NT2/D1 (cell line): ENCODE measurements at places on chromosomes 2 and 18.

DNA sequence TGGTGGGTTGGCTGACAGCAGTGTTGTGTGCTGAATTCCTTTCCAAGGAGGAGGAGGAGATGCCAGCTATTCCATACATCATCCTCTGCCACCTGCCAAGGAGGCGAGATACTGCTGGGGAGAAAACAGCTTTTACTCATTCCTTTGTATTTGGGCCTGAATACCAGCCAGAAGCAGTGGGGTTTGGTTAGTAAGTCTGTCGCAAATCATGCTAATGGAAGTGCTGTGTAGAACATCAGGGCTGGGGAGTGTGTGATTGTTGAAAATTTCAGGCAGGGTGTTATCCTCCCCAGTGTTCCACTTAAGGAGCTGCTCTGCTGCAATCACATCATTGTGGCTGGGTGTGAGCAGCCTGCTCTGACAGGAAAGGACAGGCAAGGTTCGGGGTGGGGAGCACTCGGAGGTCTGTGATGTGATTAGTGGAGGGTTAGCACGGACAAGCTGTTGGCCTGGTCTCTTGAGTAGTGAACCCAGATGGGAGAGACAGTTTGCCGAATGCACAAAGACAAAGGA, 128.2 kb upstream of the DLX2 start:
- no peak for DNase-seq

DNA sequence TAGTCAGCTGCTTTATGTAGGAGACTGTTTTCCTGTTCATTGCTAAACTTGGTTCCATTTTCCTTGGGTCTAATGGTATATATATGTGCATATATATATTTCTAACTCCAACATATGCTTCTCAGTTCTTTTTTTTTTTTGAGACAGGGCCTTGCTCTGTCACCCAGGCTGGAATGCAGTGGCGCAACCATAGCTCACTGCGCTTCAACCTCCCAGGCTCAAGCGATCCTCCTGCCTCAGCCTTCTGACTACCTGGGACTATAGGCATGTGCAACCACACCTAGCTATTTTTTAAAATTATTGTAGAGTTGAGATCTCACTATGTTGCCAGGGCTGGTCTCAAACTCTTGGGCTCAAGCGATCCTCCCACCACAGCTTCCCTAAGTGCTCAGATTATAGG, 22.1 kb downstream of the STPG4 start:
- DNase-seq: no peak

- no peak for DNase-seq
These were observed 77.1 kb downstream of the SPATS2L start for GRCh38 chr2:200383380-200384110.

DNA sequence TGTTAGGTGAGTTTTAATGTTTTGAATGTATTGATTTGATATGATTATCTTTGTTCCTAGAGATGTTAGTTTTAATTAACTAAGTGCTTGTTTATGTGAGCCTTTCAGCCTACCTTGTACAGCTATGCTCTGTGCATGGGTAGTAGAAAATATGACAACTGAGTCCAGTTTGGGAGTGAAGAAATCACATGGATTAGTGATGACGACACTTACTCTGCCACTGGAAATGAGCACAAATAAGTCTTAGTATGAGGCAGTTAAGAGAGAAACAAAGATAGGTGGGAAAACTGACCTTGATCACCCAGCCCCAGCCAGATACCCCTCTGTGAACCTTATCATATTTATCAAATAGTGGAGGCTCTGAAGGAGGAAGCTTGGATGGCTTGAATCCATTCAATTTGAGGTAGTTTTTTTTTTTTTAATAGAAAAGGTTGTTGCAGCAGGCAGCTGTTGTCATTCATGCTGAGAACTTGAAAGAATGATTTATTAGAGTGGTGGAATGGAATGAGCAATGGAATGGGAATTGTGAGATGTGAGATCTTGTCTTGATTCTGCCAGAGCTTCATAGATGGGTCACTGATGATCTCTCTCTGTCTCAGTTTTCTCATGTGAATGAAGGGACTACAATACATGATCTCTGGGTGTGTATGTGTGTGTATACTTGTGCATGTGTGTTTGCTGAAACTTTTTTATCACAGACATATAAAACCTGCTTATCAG, 96.4 kb downstream of the MAP3K20 start:
- no peak for DNase-seq

DNA sequence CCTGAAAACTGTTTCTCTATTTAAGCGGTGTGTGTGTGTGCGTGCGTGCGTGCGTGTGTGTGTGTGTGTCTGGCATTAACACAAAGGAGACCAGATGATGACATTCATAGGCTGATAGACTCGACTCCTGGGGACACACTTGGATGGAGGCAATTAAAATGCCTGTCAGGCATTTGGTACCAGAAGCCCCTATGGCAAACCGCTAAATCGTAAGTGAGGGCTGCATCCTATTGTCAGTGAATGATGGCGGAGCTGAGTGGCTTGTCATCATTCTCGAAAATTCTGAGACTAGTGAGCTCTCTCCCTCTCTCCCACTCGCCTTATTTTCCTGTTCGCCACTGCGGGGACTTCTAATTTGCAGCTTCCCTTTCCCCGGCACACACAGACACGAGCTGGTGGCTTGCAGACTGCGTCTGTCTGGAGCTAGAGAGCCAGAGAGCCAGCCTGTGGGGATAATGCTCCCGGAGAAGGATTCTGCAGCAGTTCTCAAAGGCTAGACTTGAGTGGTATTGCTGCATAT, 155.4 kb downstream of the MAP2 start:
- no peak for DNase-seq

- no peak for DNase-seq
These were observed 4.4 kb upstream of the SIGLEC15 start for GRCh38 chr18:45821026-45821425.

GRCh38 chr2:97754690-97755346, 41.4 kb downstream of the ZAP70 start:
- no peak for DNase-seq

DNA sequence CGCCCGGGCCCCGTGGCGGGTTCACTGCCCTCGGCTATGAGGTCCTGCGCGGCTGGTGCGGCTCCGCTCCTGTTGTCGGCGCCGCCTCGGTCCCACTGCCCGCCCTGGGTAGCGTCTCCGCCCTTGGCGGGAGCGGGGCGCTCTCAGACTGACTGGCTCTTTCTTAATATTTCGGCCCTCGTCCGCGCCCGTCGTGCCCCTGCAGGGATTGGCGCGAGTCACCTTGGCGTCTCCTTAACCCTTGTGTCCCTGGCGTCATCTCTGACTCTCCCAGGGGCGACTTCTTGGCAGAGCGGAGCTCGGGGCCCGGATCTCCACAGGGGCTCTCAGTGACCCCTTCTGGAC, 1.3 kb downstream of the PTMA start:
- DNase-seq: no peak

DNA sequence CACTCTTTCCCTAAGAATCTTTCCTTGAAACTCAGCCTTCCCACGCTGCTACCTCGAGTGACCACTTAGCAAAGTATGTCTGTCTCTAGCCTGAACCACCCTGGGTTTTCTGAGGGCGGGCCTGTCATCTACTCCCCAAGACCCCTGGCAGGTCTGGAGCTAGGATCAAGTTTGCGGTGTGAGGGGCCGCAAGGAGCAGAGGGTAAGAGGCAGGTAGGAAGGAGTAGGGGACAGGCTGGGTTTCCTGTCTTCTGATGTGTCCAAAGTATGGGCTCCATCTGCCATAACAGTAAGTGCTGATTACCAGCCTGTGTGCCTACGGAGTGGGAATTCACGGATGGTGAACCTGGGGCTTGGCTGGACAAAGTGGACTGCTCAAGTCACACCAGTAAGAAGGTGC, 25.4 kb downstream of the ZFP36L2 start:
- DNase-seq: no peak

DNA sequence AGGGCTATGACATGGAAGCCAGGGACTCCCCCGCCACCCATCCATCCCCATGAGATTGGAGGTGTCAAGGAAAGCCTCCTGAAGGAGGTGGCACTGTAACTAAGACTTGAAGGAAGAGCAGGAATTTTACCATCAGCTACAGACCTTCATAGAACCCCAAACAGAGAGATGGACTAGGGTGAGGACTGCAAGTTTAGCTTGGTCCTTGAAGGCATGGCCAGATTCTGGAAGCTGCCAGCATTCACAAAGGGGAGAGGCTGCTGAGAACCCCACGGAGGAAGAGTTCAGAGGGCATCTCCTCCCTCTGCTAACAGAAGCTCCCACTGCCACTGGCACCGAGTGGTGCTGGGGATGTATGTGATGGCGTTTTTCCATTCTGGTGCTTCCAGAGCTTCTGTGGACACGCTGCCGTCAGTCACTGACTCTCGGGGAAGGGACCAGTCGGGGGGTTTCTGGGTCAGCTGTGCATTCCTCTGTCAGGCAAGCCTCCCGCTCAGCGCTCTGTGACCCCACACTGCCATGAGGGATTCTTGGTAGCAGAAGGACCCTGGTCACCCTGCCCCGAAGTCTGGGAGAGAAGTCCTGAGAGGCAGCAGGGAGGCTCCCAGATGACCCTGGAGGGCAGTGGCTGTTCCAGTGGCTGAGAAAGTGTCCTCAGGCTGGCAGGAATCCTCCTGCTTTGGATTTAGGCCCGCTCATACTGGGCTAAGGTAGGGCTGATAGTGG, 18.1 kb downstream of the TMEM185B start:
- DNase-seq: no peak

DNA sequence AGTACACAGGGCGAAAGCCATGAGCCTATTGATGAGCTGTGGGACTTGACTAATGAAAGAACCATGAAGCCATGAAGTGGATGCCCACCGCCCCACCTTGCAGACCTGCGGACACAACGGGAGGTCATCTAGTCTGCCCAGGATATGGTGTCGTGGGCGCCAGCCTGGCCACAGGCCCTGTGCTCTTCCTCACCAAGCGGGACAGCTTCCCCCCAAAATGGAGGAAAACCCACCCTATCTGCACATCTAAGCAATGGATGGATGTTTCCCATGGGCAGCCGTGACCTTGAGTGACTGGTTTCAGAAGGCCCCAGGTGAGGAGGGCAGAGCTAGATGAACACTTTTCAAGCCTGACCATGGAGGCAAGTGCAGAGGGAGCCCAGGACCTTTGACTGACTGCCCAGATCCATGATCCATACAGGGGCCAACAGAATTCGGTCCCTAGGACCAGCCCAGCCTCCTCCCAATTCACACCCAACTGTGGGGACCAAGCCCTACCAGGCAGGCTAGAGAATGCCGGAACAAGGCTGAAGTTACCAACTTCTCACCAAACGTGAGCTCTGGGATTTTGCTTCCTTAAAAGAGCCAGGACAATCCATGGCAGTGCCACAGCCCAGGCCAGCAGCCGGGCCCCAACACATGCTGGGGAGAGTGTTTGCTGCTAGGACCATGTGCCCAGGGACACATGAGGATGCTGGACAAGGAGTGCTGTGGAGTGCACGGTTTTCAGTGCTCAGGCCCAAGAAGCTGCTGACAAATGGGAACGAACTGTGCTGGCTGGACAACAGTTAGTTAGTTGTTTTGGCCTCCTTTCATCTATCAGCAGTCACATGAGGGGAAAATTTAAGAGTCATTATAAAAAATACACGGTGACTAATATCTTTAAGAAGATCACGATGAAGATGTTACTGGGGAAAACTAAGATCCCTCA, 249.4 kb downstream of the HDAC4 start:
- DNase-seq: no peak

GRCh38 chr2:237199082-237199481, 113.4 kb downstream of the COPS8 start:
- DNase-seq: no peak

GRCh38 chr2:200077210-200077650, 121.8 kb downstream of the MAIP1 start:
- DNase-seq: no peak

DNA sequence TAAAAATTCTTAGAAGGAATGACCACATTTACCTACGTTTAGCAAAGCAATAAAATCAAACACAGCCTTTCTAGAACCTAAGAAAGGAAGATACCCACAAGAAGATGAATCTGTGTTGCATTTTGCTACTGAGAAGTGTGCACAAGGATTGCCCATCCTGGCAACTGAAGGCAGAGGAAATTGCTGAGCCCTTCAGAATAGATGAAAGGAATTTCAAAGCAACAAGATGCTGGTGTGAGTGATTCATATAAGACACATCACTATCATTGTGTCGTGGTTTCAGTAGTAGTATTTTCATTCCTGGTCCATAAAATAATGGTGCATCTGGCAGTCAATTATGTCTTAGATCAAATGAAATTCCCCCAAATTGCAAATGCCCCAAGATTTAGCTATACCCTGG, 48.4 kb upstream of the ANKRD44 start:
- DNase-seq: no peak

GRCh38 chr2:138503087-138503442, 1.5 kb downstream of the SPOPL start:
- no peak for DNase-seq

GRCh38 chr2:209719034-209719433, 52.6 kb upstream of the UNC80 start:
- no peak for DNase-seq

DNA sequence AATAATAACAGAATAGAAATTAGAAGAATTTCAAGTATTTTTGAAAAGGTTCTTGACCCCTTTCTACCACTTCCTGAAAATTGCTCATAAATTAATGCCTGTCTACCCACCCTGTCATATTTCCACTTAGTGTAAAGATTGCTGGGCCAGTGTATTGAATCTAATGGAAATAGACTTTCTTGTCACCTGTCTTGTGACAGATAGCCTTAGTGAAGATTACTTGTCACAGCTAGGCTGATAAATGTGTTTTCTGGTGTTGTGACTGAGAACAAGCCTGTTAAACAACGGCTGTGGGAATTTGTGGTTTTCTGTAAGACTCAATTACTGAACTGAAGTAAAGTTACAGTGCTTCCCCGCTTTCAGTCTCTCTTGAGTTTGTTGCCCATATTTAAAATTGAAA, 37.0 kb downstream of the PIK3C3 start:
- no peak for DNase-seq

DNA sequence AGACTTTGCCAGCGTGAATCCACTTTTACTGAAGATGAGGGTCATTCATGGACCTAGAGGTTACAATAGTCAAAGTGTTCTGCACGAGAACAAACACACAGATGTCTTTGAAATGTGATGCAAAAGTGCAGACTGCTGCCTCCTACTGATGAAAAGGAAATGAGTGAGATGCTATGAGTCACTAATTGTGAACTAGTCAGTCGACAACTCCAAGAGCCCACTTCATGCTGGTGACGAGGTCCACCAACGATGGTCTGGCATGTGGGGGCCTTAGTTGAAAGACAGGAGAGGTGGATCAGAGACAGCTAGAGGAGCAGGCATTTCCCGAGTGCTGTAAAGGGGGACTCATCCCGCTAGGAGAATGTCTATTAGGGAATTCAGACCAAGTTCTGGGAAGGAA, 17.1 kb upstream of the ZNF236 start:
- no peak for DNase-seq

DNA sequence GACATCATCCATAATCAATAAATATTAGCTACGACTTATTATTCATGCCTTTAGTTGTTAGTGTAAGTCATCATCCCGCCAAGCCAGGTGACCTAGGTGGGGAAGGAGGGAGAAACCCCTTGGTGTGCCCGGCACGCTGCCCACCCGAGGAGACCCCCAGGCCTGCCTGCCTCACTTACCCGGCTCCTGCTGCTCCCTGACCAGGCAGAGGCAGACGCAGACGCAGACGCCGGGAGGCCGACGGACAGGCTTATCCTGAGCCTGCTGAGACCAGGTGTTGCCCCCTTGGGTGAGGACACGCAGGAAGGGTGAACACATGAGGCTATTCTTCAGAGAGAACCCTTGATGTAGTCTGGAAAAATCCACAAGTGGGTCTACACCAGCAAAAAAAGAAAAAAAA, 401.8 kb downstream of the GALR1 start:
- no peak for DNase-seq
